CD4-positive, alpha-beta T cell treated with Interleukin-2 at 100 ng/mL for 4 hours (primary cell): ENCODE measurements at places on chromosomes 12 and 14.

GRCh38 chr14:93150227-93151208 lies 34.2 kb downstream of the MOAP1 start:
- DNase-seq = no peak

DNA sequence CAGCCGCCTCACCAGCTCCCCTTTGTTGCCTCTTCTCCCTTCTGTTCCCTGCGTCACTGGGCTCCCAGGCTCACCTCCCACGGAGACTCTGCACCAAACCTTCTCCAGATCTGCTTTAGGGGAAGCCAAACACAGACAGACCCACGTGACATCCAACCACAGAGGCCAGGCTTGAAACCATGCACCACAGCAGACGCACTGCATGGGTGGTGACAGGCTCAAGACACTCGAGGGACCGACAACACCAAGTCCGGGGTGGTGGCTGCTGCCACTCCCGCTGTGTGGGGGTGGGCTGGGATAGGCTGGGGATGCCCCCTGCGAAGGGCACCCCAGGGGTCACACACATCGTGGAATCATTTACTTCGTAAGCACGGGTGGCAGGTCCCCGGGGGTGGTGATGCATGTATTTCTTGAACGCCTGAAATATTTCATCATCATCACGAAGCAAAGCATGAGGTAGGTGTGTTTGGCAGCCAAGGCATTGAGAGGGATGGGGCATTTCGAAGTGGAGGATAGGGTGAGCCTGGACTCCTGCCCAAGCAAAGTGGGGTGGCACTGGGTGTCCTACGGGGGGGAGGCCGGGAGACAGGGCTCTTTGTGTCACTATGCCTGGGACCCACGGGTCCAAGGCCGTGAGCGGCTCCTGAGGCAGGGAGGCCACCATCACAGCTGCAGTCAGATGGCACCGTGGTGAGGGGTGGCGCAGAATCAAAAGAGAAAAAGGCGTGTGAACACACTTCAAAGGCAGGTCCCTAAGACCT lies 66.8 kb upstream of the RFLNA start:
- no peak for DNase-seq

DNA sequence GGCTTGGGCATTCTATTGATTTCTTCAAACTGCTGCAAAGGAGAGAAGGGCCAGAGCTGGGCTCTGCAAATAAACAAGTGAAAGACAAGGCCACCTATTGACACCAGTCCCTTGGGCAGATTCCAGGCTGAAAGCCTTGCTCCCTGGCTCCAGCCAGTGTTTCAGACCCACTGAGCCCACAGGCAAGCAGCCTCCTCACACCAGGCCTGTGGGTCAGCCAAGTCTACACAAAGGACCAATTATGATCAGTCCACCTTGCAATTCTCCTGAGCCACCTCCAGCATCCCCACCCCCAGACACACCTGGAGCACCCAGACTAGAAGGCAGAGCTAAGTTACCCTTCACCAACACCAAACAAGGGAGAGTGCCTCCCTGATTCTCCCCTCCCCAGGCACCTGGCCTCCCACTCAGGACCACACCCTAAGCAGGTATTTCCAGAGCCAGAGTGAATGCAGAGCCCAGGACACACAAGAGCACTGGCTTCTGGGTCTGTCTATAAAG lies 13.8 kb downstream of the ACTN1 start:
- DNase-seq = no peak

DNA sequence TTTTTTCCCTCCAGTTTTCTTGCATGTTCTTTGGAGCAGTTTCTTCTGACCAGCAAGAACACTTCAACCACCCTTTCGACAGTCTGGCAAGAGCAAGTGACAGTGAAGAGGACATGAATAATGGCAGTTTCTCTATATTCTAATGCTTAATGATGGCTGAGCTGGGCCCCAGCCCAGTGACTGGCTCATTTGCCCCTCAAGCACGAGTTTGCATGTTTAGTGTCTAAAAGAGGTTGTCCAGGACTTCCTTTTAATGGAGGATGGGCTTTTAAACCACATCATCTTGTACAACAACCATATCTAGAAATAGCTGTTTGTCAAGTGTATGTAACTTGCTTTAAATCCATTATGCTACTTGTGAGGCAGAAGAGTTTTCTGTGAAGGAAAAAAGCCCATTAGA lies 28.4 kb downstream of the RAD9B start:
- DNase-seq = no peak

DNA sequence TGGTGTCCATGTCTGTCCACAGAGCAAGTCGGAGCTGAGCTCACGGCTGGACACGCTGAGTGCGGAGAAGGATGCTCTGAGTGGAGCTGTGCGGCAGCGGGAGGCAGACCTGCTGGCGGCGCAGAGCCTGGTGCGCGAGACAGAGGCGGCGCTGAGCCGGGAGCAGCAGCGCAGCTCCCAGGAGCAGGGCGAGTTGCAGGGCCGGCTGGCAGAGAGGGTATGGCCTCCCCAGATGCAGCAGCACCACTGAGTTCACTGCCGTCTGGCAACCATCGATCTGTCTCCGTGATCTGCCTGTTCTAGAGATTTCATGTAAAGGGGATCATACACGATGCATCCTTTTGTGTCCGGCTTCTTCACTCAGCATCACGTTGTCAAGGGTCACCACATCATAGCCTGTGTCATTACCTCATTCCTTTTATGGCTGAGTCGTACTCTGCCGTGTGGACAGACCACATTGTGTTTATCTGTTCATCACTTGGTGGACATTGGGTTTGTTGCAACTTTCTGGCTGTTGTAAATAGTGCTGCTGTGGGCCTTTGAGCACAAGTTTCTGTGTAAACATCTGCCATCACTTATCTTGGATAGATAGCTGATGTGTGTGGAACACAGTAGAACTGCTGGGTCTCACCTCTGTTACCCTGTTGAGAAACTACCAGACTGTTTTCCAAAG lies 21.9 kb downstream of the HIP1R start:
- no peak for DNase-seq

DNA sequence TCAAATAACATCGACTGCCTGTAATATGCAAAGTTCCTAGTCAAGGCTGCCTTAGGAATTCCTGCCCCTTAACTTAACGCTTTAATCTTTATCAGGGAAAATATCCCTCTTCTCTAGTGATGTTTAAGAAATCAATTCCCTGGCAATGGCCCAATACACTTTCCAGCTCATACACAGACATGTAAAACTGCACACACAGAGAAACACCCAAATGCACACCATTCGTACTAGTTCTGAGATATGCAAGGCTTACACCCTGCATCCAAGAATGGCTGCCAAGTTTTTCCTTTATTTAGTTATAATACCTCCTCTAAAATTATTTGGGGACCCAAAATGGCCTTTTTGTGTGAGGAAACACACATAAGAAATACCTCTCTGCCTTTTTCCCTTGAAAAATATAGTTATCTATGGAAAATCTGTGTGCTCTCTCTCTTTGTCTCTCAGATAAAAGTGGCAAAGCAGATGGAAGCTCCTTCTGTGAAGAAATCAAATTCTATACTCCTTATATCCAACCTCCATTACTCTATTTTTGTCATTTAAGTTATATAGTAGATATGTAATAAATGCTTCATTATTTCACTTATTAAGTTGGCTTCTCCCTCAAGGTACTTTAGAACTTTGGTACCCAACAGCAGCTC lies 120.0 kb upstream of the MDM1 start:
- DNase-seq = no peak

- DNase-seq = peak; percentile 76
Measured at GRCh38 chr12:132614861-132615578, 3.6 kb upstream of the P2RX2 start.

DNA sequence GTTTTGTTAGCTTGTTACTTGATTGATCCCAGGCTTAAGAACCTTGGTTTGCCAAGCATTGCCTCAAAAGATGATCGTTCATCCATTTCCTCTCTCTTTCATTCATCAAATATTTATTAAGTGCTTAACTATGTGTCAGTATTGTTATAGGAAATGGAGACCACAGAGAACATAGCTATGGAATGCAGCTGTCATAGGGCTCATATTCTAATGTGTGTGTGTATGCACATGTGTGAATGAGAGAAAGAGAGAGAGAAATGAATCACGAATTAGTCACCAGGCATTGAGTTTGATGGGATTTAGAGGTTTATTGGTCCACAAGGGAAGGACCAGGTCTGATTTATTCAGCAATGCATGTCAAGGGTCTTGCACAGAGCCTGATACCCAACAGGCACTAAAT lies 71.0 kb upstream of the FBXO21 start:
- DNase-seq = no peak

GRCh38 chr12:94602024-94602423 lies 48.3 kb downstream of the TMCC3 start:
- DNase-seq = no peak

GRCh38 chr12:46005151-46005797 lies 14.9 kb upstream of the SCAF11 start:
- peak; percentile 18 for DNase-seq

GRCh38 chr12:69901221-69901905 lies 76.3 kb downstream of the MYRFL start:
- DNase-seq = no peak

DNA sequence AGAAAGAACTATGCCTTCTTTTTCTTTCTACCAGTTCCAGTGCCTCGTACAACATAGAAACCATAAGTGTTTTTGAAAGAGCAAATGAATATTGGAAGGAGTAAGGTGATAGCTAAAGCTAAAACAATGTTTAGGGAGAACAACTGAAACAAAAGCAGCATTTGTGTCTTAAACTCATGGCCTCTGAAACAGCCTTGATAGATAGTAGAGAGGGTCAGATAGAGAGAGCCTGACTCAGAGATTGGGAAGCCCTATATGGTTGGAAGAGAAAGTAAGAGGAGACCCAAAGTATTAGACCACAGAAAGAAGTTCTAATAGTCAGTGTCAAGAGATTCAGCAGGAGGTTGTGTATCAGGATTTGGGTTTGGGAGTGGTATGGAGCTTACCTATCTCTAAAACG lies 79.6 kb upstream of the IFNG-AS1 start:
- no peak for DNase-seq

GRCh38 chr14:44791730-44792129 lies 170.0 kb downstream of the KLHL28 start:
- no peak for DNase-seq

DNA sequence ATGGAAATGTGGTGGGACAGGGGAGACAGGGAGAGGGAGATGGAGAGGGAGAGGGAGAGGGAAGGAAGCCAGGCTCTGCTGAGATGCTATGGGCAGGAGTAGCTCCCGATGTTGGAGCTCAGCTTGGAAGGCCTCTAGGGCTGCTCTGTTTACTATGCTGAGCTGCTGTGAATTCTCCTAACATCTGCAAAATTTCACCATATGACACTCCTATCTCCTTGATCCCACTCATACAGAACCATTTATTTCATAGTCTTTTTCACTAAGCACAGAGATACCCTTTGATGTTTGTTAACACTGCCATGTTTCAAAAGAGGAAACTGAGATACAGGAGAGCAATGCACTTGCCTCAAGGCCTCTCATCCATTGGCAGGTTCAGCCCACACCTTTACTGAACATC lies 60.7 kb downstream of the C12orf75 start:
- DNase-seq = no peak

DNA sequence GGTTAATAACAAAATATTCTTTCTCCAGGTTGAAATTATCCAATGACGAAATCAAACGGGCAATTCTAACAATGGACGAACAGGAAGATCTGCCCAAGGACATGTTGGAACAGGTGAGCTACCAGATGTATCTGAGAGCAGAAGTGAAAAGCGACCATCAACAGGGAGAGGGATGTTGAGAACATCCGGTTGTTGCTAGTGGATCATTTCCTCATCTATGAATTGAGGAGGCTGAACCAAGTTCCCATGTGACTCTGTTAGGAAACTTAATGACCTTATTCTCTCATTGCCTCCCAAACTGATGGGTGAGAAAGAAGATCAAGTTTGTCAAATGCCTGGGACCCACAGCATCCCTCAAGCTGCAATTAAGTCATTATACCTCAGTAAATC lies 117.7 kb downstream of the GPR135 start:
- no peak for DNase-seq

GRCh38 chr12:132307976-132308852 lies 21.2 kb downstream of the GALNT9 start:
- DNase-seq = no peak

DNA sequence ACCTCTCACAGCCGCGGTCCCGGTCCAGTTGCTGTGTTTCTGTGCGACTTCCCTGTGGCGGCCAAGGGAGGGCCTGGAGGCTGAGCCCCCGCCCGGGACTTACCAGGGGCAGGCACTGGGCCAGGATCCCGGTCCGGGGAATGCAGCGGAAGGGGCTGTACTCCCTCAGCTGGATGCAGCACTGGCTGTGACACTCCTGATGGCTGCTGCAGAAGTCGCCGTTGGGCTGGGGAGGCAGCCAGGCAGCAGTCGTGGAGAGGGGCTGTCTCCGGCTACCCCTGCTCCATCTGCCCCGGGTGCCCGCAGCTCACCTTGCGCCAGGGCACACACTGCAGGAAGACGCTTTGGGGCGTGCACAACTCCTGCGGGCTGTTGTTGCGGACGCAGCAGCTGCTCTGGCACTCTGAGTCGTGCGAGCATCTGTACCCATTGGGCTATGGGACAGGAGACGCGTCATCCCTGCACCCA lies 6.2 kb downstream of the LRCOL1 start:
- DNase-seq = no peak

GRCh38 chr14:95597784-95598211 lies 62.9 kb downstream of the GLRX5 start:
- DNase-seq = no peak

GRCh38 chr12:110252716-110253115 lies 28.3 kb upstream of the ATP2A2 start:
- no peak for DNase-seq

- DNase-seq = no peak
Measured at GRCh38 chr14:20487396-20487725, 18.0 kb upstream of the RNASE10 start.

- DNase-seq = peak; percentile 94
Measured at GRCh38 chr12:4269279-4269991, 4.1 kb upstream of the CCND2 start.
